Astrocyte (in vitro differentiated cells and primary cell): ENCODE measurements at places on chromosomes 11 and 22.

- DNase-seq = no peak
Observed at GRCh38 chr22:38706101-38706900, 557 bp downstream of the GTPBP1 start.

DNA sequence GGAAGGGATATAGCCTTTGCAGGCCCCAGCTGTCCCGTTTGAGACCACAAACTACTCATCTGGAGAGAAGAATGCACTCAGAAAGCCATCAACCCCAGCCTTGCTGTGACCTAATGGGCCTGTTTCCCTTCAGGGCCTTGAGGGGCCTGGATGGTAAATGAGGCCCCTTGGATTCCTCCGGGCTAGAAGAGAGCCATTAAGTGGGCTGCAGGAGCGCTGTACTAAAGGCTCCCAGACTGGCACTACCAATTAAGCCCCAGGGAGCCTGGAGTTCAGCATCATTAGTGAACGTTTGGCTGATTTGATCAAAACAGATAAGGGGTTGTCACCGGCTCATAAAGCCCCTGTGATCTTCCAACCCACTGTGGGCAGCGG lies 23.0 kb downstream of the CD5 start:
- no peak for DNase-seq

DNA sequence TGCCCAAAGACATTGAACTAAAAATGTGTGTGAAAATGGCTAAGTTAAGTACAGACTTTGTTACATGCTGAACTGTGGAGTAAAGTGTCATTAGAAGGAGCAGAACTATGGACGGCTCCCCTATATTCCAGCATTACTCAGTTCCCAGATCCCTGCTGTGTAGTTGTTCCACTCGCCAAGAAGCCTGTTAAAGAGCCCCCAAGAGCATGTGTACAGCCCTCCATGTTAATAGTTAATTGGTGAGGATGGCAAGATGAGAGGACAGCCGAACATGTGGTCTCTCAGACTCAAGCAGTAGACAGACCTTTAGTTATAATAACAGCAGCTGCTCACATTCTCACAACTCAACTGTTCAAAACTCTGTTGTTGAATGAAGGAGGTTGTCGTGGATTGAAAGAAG lies 127.4 kb downstream of the ELP4 start:
- no peak for DNase-seq

DNA sequence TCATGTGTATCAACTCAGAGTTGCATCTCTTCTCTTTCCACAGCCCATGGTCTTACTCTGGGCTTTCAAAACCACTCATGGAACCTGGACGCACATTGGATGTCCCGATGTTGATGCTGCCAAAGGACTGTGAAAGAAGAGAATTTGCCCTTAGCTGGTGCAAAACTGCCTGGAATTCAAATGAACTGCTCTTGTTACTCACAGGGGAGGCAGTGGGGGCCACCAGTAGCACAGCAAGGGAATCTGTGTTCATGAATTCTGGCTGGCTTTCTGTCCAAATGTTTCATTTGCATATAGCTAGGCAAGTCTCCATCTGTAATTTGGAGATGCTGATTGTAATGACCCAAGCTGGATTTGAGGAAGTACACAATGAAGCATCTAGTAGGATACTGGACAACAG lies 24.9 kb downstream of the LMO2 start:
- no peak for DNase-seq

DNA sequence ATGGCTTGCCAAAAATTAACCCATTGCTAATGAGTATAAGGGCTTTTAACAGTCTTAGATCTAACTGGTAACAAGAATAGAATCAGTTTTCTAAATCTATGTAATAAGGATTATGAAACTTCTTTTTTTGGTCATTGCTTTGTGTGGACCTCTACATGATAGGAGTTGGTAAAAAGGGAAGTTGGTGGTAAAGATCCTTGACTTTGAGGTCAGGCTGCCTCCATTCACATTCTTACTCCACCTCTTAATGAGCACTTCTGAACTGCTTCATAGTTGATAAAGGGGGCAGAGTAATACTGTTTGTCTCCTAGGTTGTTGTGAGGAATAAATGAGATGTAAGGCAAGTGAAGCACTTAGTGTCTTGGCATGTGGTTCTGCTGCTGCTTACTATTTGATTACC lies 10.6 kb downstream of the EIF3M start:
- no peak for DNase-seq

- no peak for DNase-seq
Observed at GRCh38 chr22:45441138-45441537, 27.6 kb downstream of the RIBC2 start.

DNA sequence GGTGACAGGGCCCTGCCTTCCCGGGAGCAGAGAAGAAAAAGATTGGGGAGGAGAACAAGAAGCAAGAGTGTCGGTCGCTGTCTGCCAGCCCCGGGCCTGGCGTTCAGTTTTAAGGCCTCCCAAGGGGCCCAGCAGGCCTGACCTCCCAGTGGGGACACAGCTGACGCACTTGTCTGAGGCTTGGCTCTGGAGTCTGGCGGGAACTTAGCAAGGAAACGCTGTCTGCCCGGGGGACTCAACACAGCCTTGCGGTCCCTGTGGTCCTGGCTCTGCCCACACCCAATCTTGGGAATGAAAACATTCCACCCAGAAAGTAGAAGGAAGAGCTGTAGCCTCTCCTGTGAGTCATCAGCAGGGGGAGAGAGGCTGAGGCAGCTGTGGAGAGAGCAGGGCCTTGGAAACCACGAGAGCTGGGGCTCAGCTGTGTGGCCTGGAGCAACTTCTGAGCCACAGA lies 54.4 kb downstream of the TRAF6 start:
- peak; percentile 100 for DNase-seq

DNA sequence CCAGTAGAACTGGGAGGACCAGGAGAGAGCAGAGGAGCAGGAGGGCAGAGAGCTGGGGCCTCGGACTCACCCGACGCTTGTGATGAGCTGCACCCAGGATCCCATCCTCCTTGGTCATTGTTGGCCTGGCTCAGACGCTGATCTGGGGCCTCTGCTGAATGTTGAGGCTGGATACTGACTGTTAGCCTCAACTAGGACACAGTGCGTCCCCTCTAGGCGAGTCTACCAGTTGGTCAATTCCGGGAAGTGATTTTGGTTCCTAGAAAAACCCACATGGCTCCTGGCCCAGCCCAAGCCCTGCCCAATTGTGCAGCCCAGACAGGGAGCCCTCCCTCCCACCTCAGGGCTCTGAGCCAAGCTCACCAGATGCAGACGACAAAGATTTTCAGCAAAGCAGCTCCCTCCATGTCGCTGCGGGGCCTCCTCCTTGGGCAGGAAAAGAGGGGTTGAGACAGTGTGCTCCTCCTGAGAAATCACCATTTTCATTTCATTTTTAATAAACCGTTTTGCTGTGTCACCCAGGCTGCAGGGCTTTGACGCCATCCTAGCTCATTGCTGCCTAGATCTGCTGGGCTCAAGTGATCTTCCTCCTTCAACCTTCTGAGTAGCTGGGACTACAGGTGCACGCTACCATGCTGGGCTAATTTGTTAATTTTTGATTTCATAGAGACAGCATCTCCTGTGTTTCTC lies at the start of gene APOL4:
APOL4 (minus strand) TSS at position 180 of the 690 bp plus-strand sequence; CDS start at position 105, 75 bp downstream.
- DNase-seq = no peak

DNA sequence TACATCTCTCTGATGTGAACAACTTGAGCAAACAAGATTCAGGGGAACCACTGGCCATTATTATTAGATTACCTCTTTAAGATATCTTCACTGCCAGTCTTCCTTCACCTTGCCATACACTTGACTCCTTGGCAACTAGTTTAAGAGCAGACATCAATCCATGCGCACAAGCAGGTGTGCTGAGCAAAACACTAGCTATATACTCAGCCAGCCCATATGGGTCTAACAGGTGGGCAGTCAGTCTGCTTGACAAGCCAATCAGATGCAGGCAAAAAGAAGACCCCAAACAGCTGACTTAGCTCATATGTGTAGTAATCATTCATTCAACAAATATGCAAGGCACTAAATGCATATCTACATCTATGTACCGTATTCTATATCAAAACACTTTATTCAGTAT lies 101.2 kb downstream of the SIK3 start:
- no peak for DNase-seq

- DNase-seq = no peak
Observed at GRCh38 chr11:117420143-117420485, 92.5 kb downstream of the CEP164 start.

DNA sequence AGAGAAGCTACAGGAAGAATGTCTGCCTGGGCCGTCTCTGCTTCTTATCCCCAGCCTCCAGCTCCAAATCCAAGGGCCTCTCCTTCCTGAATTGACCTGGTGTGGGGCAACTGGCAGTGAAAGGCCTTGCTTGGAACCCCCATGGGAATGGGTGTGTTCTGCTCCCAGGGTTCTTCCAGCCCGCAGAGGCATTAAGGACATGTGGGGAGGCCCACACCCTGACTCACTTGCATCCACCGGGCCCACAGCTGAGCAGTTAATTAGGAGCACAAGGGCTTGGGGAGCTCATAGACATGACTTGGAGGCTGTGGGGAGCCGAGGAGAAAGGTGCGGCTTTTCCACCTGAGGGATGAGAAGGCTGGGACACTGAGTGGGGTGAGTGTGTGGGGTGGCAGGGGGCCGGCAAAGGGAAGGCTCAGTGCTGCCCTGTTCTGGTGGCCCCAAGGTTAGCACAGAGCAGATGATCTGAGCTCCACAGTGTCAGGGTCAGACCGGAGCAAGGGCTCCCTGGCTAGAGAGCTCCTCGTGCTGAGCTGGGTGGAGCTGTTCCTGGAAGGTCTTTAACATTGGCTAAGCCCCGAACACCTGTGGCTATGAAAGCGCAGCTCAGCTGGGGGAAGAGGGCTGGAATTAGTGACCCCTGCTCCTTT lies 64.5 kb upstream of the NECTIN1 start:
- DNase-seq = peak; percentile 60

- no peak for DNase-seq
Observed at GRCh38 chr11:101336858-101337257, 207.2 kb upstream of the PGR start.

GRCh38 chr22:49746065-49746464 lies 81.6 kb downstream of the BRD1 start:
- no peak for DNase-seq

DNA sequence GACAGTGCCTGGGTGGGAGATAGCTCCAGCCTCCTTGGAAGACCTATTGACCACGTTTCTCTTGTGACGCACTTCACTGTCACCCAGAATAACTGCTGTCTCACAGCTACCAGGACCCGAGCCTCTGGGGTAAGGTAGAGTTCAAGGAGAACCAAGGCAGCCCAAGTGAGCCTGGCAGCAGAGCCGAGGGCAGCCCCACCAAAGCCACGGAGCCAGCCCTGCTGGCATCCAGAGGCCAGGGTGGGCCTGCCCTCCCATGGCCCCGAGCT lies 32.8 kb downstream of the RSPH14 start:
- no peak for DNase-seq

DNA sequence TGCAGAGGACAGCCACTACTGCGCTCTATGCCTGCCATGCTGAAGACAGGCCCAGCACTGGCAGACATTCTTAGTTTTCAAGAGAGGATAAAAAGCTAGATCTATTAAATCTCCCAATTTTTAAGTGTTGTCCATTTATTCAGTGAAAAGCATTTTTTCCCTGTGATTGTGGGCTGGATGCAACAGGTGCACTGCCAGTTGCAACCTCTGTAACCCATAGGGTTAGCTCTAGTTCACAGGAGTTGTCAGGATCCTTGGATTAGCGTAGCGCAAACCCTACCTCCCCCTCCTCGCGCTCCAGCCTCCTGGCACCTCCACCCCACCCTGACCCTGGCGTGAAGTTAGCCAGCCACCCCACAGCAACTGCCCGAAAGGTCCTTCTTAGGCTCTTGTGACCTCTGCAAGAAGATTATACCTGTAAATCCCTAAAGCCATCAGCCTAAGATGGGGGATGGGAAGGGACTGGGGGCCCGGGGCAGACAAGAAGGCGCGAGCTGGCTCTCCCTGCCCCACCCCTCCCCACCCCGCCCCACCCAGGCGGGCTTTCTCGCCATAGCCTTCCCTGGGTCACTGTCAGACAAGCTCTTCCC lies 30.9 kb downstream of the EIF3F start:
- DNase-seq = no peak
